T-helper 22 cell (primary cell): ENCODE measurements at places on chromosomes 3 and 15.

GRCh38 chr3:142963234-142963515 is 299 bp downstream of the PAQR9 start:
- DNase-seq = no peak

GRCh38 chr3:108546247-108546646 is 35.9 kb upstream of the MYH15 start:
- DNase-seq = no peak

GRCh38 chr3:36891701-36892160 is 53.1 kb downstream of the TRANK1 start:
- DNase-seq = no peak

DNA sequence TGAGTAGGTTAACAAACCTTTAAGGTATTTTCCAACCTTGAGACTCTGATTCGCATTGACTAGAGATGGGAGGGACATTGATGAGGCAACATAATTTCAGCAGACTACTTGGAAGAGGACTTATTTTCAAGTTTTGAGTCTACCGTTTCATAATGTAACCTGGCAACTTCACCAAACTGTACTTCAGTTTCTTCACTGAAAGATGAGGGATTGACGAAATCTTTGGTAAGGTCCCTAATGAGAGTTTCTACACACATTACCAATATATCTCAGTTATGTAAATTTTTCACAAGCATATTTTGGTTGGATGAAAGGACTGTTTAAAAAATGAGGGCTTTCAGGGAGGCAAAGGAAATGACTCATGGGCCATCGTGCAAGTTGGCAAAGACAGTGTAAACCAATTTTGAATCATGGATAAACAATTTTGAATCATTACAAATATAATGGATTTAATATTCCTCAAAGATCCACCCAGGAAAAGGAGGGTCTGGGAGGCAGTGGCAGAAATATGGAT is 28.7 kb upstream of the SEMA6D start:
- DNase-seq = no peak

DNA sequence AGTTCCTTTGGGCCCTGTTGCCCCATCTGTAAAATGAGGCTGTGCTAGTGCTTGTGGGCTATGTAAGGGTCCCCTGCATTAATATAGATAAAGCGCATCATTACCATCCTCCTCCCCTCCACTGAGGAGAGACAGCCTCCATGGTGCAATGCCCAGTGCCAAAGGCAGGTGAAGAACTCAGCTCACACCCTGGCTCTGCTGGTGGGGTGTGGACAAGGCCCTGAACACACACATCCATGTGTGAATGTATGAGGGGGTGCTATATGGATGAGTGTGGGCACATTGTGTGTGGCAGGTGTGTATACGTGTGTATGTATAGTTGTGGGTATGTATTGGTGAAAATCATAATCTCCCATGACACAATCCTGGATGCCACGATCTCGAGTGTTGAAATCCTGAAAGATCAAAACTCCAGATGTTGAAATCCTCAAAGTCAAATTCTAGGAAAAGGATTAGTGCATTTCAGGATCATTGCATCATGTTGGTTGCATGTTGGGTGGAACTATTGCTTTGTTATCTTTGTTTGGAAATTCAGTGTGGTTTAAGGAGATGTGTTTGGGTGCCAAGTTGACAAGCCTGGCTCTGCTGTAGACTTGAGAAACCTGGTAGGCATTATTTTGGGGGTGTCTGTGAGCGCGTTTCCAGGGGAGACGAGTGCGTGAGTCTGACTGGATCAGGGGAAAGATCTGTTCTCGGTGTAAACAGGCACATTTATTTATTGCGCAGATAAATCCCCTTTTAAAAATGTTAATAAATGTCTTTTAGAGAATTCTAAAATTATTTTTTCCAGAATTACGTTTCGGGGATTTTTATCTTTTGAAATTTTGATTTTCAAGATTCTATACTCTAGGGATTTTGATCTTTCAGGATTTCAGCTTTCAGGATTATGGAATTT is 42.0 kb upstream of the SEC61A1 start:
- no peak for DNase-seq

DNA sequence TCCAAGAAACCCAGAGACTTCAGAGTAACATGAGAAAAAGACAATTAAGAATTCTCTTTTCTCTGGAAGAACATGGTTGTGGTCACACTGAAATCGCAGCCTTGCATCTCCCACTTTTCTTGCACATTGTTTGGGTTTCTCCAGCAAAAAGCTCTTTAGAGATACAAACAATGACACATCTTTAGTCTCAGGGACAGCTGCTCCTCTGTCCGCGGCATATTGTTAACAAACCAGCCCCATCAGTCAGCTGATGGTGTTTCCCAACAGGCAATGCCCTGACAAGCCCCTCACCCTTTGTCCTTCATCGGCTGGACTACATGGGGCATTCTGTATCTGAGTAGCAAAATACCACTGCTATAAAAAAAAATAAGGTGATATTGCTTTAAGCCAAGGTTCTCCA is 53.4 kb downstream of the UMPS start:
- no peak for DNase-seq

- DNase-seq = no peak
These were observed 82.0 kb downstream of the LYSMD4 start for GRCh38 chr15:99651023-99651807.
